Esophagus muscularis mucosa (tissue), 4 donors: ENCODE measurements at places on chromosomes 1 and 21. TPM values are rescaled to one million over a fixed set of nuclear protein-coding genes. Genes with fewer than 3 reads are reported as not detected.

- H3K4me3 ChIP-seq: no peak overlapping the region
- H3K27me3 ChIP-seq: no peaks in the 10 kb centered on the region
- H3K27ac ChIP-seq: no peak overlapping the region
- no peaks in the 10 kb centered on the region for H3K36me3 ChIP-seq
- DNase-seq: no peak
Measured at GRCh38 chr1:226085675-226086285, 23.3 kb downstream of the H3-3A start.

- no peak overlapping the region for H3K27ac ChIP-seq
- DNase-seq: no peak
- no peaks in the 10 kb centered on the region for H3K36me3 ChIP-seq
- no peak overlapping the region for H3K4me3 ChIP-seq
- no peaks in the 10 kb centered on the region for H3K4me1 ChIP-seq
- H3K27me3 ChIP-seq: peaks cover 73% of the 10 kb centered on the region
Measured at GRCh38 chr1:228513236-228513900, 26.2 kb downstream of the RNF187 start.

- H3K4me3 ChIP-seq: no peak overlapping the region
- H3K4me1 ChIP-seq: peaks cover 23% of the 10 kb centered on the region
- no peak for DNase-seq
- H3K36me3 ChIP-seq: peaks cover 4% of the 10 kb centered on the region
- no peak overlapping the region for H3K27ac ChIP-seq
Measured at GRCh38 chr1:154716011-154716410, 108.0 kb upstream of the ADAR start.

DNA sequence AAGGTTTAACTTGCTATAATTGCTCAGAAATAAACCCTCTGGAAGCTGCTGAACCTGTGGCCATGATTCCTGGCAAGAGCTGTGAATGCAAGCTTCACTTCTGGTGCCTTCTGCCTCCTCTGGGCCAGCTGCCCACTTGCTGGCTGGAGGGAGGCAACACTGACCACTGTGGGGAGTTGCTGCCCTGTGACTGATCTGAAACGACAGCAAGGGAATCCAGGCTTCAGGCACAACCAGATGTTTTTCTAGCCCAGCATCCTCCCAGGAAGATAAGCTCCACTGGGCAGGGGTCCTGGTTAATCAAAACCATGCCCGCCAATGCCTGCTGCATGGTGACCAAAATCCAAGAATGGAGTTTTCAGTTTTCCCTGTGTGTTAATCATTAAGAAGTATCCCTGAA is 180.0 kb upstream of the HMGB4 start:
- H3K4me1 ChIP-seq: no peaks in the 10 kb centered on the region
- no peak overlapping the region for H3K4me3 ChIP-seq
- H3K27me3 ChIP-seq: no peaks in the 10 kb centered on the region
- no peak overlapping the region for H3K27ac ChIP-seq
- H3K36me3 ChIP-seq: no peaks in the 10 kb centered on the region

DNA sequence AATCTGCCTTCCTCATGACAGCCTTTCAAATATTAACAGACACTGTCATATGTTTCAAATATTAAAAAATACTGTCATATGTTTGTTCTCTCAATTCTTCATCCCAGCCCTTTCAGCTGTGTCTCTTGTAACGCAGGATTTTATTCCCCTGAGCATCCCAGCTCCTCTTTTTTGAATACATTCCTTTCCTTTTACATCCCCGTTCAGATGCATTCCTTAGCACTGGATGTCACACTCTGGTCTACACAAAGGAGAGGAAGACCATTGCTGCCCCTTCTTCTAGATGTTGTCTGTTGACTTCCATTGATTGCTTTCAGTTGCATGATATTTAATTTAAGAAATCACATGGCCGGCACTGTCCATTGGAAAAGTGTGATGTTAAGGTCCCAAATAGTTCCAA is 117.4 kb upstream of the PAXBP1 start:
- H3K27ac ChIP-seq: no peak overlapping the region
- H3K36me3 ChIP-seq: no peaks in the 10 kb centered on the region
- no peaks in the 10 kb centered on the region for H3K27me3 ChIP-seq
- no peak overlapping the region for H3K4me3 ChIP-seq
- H3K4me1 ChIP-seq: no peaks in the 10 kb centered on the region

GRCh38 chr1:206067486-206068227 is 14.7 kb downstream of the RHEX start:
- no peaks in the 10 kb centered on the region for H3K36me3 ChIP-seq
- no peaks in the 10 kb centered on the region for H3K27me3 ChIP-seq
- no peaks in the 10 kb centered on the region for H3K4me1 ChIP-seq
- H3K27ac ChIP-seq: no peak overlapping the region

DNA sequence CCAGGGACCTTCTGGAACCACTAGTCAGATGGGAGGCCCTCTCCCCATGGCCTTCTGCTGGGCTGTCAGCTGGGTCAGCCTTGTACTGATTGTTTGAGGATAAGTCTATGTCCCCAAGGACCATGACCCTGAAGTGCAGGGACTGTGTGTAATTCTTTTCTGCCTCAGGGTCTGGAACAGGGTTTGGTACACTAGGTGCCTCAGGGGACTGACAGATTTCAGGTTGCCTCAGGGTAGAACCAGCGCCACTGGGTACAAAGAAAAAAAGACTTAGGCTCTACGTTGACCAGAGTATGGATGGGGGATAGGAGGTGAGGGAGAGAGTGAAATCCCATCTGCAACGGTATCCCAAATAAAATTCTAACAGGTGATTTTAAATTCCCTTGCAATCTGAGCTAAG is 3.0 kb downstream of the KDF1 start:
- H3K27ac ChIP-seq: no peak overlapping the region
- no peaks in the 10 kb centered on the region for H3K36me3 ChIP-seq
- H3K4me3 ChIP-seq: no peak overlapping the region
- DNase-seq: no peak
- peaks cover 6% of the 10 kb centered on the region for H3K27me3 ChIP-seq
- peaks cover 14% of the 10 kb centered on the region for H3K4me1 ChIP-seq

- H3K27ac ChIP-seq: no peak overlapping the region
- H3K27me3 ChIP-seq: no peaks in the 10 kb centered on the region
- no peaks in the 10 kb centered on the region for H3K4me1 ChIP-seq
Measured at GRCh38 chr1:53583868-53584776, 124.9 kb downstream of the DMRTB1 start.

- H3K4me1 ChIP-seq: no peaks in the 10 kb centered on the region
- no peaks in the 10 kb centered on the region for H3K36me3 ChIP-seq
- H3K4me3 ChIP-seq: no peak overlapping the region
- DNase-seq: no peak
- no peaks in the 10 kb centered on the region for H3K27me3 ChIP-seq
Measured at GRCh38 chr1:182650678-182651338, 33.6 kb downstream of the RGS8 start.

GRCh38 chr1:48127735-48128685 is 94.5 kb upstream of the SLC5A9 start:
- no peak overlapping the region for H3K4me3 ChIP-seq
- no peaks in the 10 kb centered on the region for H3K27me3 ChIP-seq
- H3K27ac ChIP-seq: no peak overlapping the region
- no peak for DNase-seq
- no peaks in the 10 kb centered on the region for H3K36me3 ChIP-seq

DNA sequence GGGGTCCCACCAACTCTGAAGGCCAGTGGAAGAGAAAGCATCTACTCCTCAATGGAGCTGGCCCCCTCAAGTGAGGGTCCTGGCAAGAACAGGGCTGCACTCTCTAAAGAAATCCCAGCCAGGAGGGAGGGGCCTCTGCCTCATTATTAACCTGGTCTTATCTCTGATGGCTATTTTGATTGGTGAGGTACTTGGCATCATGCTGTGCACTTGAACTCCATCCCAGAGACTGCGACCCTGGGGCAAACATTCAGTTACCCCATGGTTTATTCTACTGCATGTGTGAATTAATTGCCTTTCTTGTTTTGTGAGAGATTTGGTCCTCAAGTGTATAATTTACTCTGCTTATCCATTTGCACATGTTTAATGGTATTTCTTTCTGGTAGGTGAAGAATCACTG is 55.0 kb upstream of the ETV3 start:
- H3K36me3 ChIP-seq: no peaks in the 10 kb centered on the region
- peaks cover 7% of the 10 kb centered on the region for H3K4me1 ChIP-seq
- peaks cover 64% of the 10 kb centered on the region for H3K27me3 ChIP-seq
- no peak overlapping the region for H3K27ac ChIP-seq
- peak; percentile 57 for DNase-seq

GRCh38 chr21:45826676-45827301 is 154.8 kb upstream of the COL6A1 start:
- no peaks in the 10 kb centered on the region for H3K4me1 ChIP-seq
- H3K4me3 ChIP-seq: no peak overlapping the region
- H3K27me3 ChIP-seq: no peaks in the 10 kb centered on the region
- no peaks in the 10 kb centered on the region for H3K36me3 ChIP-seq

GRCh38 chr1:30471307-30471706 is 252.1 kb downstream of the MATN1 start:
- no peak for DNase-seq
- H3K36me3 ChIP-seq: no peaks in the 10 kb centered on the region
- H3K4me3 ChIP-seq: no peak overlapping the region
- H3K27me3 ChIP-seq: no peaks in the 10 kb centered on the region
- H3K4me1 ChIP-seq: no peaks in the 10 kb centered on the region
- no peak overlapping the region for H3K27ac ChIP-seq

GRCh38 chr1:180154003-180154324 is 705 bp upstream of the QSOX1 start:
- peak overlapping the region; percentile 98 for H3K27ac ChIP-seq
- peaks cover 36% of the 10 kb centered on the region for H3K4me1 ChIP-seq
- no peaks in the 10 kb centered on the region for H3K27me3 ChIP-seq

- no peaks in the 10 kb centered on the region for H3K4me1 ChIP-seq
- H3K27ac ChIP-seq: no peak overlapping the region
- no peak overlapping the region for H3K4me3 ChIP-seq
- no peaks in the 10 kb centered on the region for H3K36me3 ChIP-seq
- peak; percentile 55 for DNase-seq
Measured at GRCh38 chr1:44135886-44136285, 5.5 kb downstream of the KLF18 start.

- H3K4me1 ChIP-seq: no peaks in the 10 kb centered on the region
- no peaks in the 10 kb centered on the region for H3K27me3 ChIP-seq
- DNase-seq: no peak
- H3K4me3 ChIP-seq: no peak overlapping the region
- no peak overlapping the region for H3K27ac ChIP-seq
Measured at GRCh38 chr1:245983294-245983967, 523.6 kb downstream of the SMYD3 start.

- H3K4me3 ChIP-seq: no peak overlapping the region
- H3K4me1 ChIP-seq: no peaks in the 10 kb centered on the region
- no peak overlapping the region for H3K27ac ChIP-seq
- no peak for DNase-seq
Measured at GRCh38 chr1:51070640-51071039, 31.4 kb upstream of the C1orf185 start.

- no peak overlapping the region for H3K4me3 ChIP-seq
- H3K36me3 ChIP-seq: no peaks in the 10 kb centered on the region
- H3K27me3 ChIP-seq: no peaks in the 10 kb centered on the region
- peaks cover 100% of the 10 kb centered on the region for H3K4me1 ChIP-seq
Measured at GRCh38 chr1:156664767-156665411, 12.3 kb downstream of the NES start.

FHAD1 gene
- total RNA-seq: 0.06 TPM

RHCE gene
- total RNA-seq: 0.17 TPM

TMCC2 gene
- 6.0 TPM for total RNA-seq

PITHD1 gene
- 55.6 TPM for total RNA-seq

ERRFI1 gene
- total RNA-seq: 587 TPM

WNT3A gene
- not detected for total RNA-seq

RPE65 gene
- not detected for total RNA-seq

HPDL gene
- total RNA-seq: not detected

B4GALT2 gene
- 45.3 TPM for total RNA-seq

GAS5 gene
- total RNA-seq: 138 TPM

PADI2 gene
- 2.0 TPM for total RNA-seq

MYBPH gene
- total RNA-seq: not detected

APOBEC4 gene
- total RNA-seq: not detected

NUP210L gene
- not detected for total RNA-seq

CFHR3 gene
- total RNA-seq: not detected
